ENCODE measurements at places on chromosomes 2 and 18.

GRCh38 chr2:227862227-227862740 is 9.1 kb upstream of the DAW1 start:
- no peak for DNase-seq

- DNase-seq, result no peak
These were observed 85.0 kb downstream of the DPP10 start for GRCh38 chr2:114527330-114527983.

GRCh38 chr2:236637686-236638569 is 68.3 kb downstream of the ACKR3 start:
- DNase-seq, result no peak

DNA sequence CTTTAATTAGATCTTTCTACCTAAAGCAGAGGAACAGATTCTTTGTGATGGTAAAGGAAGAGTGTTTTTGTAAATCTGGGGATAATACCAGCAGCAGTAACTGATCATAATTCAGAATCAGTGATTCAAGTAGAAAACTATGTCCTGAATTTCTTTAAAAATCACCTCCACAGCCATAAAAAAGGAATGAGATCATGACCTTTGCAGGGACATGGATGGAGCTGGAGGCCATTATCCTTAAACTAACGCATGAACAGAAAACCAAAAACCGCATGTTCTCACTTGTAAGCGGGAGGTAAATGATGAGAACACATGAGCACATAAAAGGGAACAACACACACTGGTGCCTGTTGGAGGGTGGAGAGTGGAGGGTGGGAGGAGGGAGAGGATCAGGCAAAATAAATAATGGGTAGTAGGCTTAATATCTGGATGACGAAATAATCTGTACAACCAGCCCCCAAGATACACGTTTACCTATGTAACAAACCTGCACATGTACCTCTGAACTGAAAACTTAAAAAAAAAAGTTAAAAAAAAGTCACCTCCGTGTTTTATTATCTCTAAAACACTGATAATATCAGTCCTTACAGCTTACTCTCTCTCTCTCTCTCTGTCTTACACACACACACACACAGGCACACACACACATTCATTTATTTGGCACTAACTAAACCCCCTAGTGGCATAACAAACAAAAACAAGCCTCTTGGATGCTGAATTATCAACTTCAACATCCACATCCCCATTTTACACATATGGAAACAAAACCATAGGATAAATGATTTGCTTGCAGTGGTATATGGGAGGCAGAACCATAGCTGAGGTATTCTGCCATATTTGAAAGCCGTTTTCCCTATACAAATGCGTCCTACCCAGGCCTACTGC is 1.4 kb downstream of the TM4SF20 start:
- no peak for DNase-seq

DNA sequence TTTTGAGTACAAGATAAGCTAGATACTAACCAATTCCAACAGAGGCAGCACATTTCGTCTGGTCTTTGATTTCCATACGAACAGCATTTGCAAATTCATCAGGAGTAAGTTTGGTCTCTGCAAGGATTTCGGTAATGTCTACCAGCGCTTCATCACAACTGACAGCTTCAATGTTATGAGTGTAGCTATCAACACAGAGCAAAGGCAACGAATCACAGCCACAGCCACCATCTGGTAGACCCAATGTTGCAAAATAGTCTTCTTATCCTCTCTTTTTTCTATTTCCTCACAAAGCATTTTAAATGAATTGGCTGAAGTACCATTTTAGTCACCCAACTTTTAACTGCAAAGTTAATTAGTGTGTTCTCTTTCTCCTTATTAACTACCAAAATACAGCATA is 68.3 kb downstream of the REV1 start:
- no peak for DNase-seq

DNA sequence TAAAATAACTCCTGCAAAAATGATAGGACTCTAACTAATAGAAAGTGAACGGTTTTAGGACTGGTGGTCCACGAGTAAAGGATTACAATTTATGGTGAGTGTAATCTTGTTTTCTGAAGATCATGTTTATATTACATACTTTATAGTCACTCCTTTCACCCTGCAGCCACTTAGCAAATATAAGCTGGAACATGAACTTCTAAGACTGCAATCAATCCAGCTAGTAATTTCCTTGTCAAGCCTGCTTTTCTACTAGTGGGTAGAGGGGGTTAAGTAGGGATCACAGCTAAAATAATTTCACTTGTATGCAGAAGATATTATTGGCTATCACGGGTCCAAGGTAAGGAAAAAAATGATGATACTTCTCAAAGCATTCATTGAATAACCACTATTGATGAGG is 125.5 kb upstream of the NETO1 start:
- DNase-seq, result no peak

DNA sequence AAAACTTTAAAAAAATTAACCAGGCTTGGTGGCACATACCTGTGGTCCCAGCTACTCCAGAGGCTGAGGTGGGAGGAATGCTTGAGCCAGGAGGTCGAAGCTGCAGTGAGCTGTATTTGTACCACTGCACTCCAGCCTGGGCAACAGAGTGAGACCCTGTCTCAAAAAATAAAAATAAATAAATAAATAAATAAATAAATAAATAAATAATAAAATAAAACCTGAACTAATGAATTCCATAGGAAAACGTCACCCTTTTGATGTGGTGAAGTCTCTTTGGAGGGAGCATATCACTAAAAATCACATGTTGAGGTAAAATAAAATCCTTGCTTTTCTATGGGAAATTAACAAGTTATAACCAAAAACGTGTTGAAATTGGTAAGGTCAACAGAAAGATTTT is 29.6 kb upstream of the ITGAV start:
- DNase-seq, result no peak

GRCh38 chr2:38584881-38585280 is 17.8 kb downstream of the HNRNPLL start:
- DNase-seq, result no peak

DNA sequence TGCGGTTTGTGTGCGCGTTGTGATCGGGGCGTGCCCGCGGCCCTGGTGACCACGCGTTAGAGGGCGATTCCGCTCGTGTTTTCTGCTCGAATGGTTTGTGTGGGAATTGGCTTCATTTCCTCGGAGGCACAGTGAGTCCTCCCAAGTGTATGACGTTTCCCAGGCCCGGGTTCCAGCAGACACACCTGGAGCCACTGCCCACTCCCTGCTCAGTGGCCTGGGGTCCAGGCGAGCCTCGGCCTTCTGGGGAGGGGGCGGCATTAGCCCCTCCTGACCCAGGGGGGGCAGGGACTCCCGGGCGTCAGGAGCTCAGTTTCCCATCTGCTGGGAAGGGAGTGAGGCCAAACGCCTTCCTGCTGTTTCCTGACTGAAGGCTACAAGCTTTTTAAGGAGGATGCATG is 92.1 kb downstream of the NFATC1 start:
- DNase-seq, result no peak

DNA sequence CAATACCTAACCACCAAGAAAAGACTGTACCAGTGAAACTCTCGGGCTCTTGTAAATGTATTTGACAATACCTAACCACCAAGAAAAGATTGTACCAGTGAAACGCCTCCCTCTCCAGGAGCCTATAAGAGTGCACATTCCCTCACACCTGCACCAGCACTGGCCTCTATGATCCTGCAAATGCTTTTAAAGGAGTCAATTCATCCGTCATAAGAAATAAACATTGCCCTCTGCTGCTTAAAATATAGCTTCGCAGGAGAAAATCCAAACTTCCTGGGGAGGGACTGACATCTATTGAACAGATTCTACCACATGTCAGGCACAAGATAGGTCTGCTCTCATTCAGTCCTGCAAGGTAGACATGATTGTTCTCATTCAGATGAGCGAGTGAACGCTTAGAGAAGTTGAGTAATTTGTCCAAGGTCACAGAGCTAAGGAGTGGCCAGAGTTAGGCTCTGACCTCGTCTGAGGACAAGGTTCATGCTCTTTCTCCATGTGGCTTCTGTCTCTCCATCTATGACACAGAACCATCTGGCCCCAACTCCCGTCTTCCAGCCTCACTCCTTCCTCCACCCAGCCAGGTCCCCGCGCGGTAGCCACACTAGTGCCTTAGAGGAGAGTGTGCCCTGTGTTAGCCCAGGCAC is 38.7 kb downstream of the MCFD2 start:
- no peak for DNase-seq

DNA sequence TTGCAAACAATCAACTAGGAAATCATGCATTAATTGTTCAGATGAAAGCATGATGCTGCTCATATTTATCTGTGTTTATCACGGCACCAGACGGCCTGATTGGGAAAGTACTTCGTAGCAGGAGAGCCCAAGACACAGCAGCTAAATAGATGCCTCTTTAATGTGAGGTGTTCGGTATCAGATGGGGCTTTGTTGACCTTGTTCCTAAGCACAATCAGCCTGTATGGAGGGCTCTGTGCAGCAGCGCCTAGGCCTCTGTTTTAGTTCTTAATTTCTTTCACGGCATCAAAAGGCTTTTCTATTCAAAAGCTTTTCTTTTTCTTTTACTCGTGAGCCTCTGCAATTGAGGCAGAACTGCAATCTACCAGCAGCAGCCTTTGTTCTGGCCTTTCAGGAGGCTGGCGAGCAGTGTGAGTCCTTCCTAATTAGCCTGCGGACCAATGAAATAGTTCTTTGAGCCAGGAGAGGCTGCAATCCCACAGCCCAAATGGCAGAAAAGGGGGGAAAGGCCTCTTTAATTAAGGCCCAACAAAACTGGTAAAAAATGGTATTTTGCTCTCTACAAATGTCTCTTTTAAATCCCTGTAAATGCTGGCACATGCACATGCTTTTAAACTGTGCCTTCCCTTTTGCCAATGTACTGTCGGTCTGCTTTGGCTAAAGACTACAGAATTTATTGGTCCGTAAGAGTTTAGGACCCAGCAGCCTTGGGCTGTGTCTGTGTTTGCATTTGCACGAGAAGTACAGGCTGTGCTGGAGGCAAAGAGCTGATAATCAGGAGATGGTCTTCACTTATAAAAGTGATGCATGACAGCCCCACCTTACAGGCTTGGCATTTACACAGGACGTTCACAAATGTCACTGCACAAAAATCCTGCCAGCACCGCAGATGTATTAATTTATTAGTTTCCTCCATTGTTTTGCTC is 159.6 kb downstream of the RND3 start:
- DNase-seq, result no peak

- DNase-seq, result no peak
These were observed 52.7 kb downstream of the MAP2 start for GRCh38 chr2:209476367-209477208.

GRCh38 chr18:56575819-56576663 is 62.4 kb downstream of the TXNL1 start:
- DNase-seq, result no peak

- DNase-seq, result no peak
These were observed 109.9 kb downstream of the ZNF236 start for GRCh38 chr18:76932026-76932819.

DNA sequence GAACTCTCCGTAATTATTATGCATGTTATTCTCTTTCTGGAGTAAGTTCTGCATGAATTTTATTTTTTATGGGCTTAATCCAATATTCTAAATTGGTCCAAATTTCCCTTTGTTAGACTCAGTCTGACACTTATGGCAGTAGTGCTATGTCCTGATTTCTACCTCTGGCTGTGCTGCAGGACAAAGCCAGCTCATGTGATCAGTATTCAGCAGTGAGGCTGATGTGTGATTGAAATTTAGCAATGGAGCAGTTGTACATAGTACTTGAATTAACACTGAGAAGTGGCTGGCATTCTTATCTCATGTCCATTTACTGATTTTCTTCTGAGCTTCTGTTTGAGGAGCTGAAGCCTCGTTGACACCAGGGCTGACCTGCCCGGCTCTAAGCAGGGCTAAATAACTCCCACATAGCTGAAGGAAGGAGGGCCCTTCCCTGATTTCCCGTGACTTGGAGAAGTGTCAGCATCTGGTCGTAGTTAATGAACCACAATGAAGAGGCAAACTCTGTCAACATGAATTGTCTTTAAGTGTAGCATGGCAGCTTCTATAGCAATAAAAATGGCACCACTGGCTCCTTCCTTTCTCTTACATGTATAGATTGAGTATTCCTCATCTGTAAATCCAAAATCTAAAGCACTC is 159.0 kb upstream of the RASGRP3 start:
- DNase-seq, result no peak

DNA sequence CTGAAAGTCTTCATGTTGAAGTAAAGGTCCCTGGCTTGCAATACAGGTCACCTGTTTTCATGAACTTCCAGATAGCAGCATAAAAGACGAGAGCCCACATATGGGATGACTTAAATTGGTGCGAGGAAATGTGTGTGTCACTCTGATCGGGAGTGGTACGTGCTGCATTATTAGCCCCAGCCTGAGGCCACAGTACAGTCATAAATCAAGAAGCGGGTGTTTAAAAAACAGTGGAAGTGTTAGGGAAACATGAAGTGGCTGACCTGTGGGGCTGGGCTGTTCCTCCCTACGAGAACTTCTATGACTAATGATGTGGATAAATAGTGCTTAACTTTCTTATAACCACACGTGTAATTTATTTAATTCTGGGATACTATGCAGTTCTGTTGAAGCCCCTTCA is 24.4 kb downstream of the RDH14 start:
- no peak for DNase-seq

DNA sequence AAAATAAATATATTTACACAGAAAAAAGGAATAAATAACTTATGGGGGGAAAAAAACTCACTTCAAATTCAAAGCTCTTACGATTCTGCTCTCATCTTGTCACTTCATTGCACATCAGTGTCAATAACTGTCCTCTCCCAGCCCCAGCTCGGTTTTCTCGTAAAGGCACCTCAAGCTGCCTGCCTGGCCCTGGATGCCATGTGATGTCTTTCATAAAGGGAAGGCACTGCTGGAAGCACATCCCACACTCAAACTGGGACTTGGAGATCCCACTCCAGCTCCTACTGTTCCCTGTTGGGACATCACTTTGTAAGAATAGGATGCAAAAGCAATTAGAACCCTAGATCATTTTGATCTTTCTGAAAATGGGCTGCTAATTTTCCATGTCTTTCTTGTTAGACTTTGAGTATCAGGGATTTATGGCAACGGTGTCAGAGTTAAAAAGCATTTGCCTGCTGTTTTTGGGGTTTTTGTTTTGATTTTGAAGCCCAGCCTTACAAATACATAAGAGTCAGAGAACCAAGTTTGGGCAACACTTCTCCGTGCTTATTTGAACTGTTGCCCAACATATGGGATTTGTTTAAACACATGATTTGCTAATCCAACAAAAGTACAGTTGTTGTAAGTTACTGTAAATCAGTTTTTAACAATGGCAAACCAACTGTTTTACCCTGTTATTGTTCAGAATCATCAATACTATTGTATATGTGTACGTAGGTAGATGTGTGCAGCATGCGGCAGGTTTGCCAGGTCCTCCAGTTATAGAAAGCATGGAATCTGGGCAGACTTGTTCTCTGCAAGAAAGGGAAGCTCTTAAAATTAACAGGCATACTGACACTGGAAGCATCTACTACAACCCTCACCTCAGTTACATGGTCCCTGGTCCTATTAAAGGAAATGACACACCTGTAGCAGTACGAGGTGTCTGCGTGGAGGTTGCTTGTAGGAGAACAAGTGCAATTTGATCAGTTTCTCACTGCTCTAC is 20.6 kb downstream of the SERTAD2 start:
- DNase-seq, result no peak

GRCh38 chr2:216465579-216466195 is 33.0 kb upstream of the RPL37A start:
- no peak for DNase-seq

Measured in activated naive CD4-positive, alpha-beta T cell (primary cell).